ENCODE measurements at places on chromosomes 6 and 20.

DNA sequence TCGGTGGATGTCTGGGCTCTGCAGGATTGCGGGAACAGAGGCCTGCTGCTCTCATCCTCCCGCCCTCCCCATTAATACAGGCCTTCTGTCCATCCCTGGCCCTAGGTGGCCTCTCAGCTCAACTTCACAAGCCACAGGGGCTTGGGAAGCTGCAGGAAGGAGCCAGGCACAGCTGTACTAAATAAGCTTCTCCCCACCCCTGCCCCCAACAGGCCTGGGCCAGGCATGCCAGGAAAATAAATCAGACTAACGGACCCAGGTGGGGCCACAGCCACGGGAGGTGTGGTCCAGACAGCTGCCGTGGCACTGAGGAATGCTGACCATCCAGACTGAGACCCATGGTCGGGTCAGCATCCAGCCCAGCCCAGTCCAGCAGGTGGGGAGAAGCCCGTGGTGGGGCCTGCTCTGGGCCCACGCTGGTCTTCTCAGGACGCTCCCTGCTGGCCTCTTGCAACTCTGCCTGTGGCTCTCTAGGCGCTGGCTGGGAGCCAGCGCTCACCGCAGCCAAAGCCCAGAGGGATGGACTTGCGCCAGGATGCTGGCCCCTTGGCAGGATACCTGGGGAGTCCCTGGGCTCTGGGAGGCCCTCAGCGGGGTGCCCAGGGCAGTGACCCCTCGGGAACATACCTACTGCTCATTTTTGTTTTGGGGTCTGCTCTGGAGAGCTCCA lies 8.6 kb upstream of the YTHDF1 start:
- DNase-seq: no peak

DNA sequence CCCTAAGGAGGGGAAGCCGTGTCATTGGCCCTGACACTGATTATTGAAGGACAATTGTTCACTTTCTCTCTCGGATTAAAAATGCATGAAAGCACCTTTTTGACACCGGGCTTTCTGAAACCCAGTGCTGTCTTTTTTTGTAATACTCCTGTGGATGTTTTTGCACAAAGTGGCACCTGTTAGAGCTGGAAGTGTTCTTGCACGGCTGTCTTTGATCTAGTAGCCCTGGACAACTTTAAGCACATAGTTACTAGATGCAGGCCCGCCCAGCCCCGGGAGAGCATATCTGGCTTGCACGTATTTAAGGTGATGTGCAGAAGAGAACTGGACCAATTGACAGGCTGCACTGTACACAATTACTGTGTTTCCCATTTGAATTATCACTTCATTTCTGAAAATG lies 72.6 kb downstream of the ARID1B start:
- DNase-seq: no peak

GRCh38 chr6:159075506-159076228 lies 30.9 kb upstream of the TAGAP start:
- no peak for DNase-seq

DNA sequence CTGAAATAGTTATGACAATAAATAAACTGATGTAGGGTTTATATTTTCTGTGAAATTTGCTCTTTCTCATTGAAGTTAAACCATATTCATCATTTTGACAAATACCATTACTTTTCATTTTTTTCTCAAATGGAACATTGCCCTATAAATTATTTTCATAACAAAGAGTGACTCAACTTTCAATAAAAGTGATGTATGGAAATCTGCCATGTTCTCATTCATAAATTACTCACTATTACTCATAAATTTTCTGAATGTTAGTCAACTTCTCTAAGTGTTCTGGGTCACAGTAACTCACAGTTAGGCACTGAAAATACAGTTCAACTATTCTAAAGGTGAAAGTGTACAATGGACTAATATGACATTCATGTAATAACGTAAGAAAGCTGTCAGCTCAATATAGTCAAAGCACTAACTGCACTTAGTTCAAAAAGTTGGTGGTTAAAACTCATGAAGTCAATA lies 19.0 kb upstream of the STX11 start:
- no peak for DNase-seq

DNA sequence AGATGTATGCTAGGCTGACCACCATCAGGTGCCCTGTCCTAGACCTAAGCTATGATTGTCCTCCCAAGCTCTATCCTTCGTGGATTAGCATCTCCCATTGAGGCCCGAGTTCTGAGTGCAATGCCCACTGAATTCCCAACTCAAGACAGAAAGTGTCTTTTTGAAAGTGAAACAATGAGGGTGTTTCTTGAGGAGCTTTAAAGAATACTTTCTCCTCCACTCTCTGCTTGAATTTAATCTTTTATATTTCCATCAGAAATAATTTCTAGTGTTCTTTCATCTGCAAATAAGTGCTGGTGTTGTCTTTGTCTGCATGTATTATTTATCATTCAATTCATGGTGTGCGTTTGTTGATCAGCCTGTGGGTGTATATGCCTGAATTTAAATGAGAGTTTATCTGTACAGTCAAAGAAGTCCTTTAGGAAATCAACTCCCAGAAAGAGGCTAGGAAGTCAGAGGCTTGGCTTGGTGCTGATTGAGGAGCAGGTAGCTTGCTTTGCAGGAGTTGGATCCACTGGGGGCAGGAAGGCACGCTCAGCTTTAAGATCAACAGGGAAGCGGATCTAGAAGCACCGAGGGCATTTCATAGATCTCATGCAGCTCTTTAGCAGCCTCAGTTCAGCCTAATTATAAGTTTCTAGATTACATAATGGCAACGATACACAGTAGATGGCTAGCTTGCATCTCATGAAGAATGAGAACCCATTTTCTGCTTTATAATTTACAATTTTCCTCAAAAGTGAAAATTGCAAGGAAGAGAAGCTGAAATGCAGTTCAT lies 36.0 kb upstream of the CCN6 start:
- DNase-seq: no peak

- DNase-seq: peak; percentile 40
Observed at GRCh38 chr6:148758492-148758891, 11.7 kb downstream of the UST start.

DNA sequence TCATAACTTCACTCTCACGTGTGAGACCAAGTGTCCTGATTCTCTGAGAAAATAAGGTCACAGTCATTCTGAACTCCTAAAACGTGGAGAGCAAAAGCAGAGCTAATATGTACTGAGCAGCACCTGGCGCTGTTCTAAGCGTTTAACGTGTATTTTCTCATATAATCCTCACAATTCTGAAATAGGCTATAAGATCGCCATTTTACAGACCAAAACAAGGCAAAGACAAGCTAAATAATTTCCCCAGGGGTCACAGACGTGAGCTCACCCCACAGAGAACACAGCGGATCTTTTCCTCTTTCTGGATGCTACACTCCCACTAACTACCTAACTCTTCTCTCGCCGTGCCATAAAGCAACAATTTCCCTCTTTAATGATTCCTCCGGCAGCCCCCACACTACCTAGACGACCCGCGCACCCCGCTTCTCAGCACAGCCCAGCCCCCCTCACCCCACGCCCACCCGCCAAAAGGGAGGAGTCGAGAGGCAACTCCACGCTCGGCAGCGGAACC lies 636 bp downstream of the SUPT3H start:
- no peak for DNase-seq
